Gastroesophageal sphincter (tissue), 4 donors: ENCODE measurements at places on chromosomes 11 and 22.

- no peak for ATAC-seq
Measured at GRCh38 chr11:36380296-36381014, 84.4 kb downstream of the PRR5L start.

DNA sequence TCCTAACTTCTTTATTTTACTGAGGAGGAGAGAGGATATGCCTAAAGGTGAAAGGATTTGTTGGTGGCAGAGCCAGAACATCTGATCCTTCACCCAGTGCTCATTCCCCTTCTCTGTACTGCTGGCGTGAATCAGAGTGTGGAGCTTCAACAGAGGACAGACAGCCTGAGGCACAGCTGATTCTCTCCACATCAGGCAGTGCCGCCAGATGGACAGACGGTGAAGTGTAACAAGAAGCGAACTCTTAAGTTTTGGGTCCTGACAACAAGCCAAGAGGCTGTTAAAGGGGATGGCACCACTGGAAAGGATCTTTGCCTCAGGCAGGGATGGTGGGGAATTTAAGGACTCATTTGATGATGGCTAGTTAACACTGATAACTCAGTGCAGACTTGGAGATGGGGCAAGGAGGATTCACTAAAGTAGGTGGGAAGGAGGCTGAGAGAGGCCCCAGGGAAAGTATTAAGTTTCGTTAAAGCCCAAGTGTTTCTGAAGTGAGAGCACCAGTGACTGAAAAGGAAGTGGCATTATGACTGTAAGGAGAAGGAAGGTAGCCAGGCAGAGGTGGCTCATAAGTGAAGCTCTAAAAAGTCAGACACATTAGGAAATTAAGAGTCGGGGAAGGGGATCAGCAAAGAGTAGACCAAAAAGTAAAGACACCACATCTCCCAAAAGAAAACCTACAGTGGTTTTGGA, 81.3 kb downstream of the CLPB start:
- no peak for ATAC-seq

DNA sequence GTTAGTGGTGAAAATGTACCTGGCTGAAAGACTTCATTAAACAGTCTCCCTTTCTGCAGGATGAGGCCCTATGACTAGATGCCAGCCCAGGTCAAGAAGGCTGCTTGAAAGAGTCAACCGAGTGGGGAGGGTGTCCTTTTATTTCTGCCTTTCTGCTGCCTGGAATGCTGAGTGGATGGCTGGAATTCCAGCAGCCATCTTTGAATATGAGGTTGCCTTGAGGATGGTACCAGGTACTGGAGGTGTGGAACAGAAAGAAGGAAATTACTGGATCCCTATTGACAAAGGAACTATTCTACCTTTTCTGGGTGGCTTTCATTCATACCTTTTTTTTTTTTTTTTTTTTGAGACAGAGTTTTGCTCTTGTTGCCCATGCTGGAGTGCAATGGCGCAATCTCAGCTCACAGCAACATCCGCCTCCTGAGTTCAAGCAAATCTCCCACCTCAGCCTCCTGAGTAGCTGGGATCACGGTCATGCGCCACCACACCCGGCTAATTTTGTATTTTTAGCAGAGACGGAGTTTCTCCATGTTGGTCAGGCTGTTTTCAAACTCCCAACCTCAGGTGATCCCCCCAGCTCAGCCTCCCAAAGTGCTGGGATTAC, 107.3 kb downstream of the RPS6KA4 start:
- no peak for ATAC-seq

- no peak for ATAC-seq
Measured at GRCh38 chr11:129803533-129803932, 12.1 kb upstream of the TMEM45B start.

DNA sequence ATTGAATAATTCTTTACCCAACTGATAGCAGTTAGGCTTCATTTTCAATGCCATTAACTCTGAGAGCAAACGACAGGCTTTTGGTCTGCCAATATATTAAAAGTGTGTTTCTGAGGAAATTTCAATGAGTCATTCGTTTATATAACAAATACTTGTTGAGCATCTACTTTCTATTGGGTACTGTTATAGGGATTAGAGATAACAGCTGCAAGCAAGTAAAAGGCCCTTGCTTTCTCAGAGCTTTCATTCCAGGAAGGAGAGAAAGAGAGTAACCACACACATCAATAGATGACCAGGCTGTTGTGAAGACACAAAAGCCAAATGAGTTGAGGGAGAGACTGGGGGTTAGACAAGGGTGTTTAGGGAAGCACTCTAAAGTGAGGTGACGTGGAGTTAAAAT, 35.7 kb downstream of the CD44 start:
- ATAC-seq, result no peak
